ENCODE measurements at places on chromosomes 1 and 21. TPM values are rescaled to one million over a fixed set of nuclear protein-coding genes. Genes with fewer than 3 reads are reported as not detected.

Gene NR5A2
- 3.0 TPM for polyA plus RNA-seq

- no peak for DNase-seq
Measured at GRCh38 chr1:232435729-232436128, 194.2 kb downstream of the SIPA1L2 start.

DNA sequence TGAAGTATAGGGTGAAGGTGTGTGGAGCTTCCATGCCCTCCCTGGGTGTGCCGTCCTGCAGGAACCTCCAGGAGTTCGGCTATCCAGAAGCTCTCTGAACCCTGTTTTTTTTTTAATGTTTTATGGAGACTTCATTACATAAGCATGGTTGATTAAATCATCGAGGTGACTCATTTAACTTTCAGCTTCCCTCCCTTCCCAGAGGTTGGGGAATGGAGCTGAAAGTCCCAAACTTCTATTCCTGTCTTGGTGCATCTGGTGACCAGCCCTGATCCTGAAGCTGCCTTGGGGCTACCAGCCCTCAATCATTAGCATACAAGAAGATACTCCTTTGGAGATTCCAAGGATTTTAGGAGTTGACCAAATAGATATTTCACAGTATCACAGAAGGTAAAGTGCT is 9.5 kb downstream of the RRP15 start:
- DNase-seq: no peak

DNA sequence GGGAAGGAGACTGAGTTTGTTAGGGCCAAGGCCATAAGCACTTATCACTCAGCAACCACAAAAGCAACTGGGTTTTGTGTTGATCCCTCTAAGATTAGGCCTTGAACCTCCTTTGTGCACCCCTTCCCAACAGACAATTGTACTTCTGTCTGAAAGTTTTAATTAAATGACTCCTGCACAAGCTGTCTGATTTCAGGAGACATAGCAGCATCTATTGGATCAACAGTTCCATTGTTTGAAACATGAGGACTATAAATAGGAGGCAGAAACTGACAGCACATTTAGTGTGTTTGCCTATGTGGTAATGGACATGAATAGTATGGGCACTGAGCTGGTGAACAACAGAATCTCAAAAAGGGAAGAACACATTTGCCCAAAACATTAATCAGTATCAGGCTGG is 167.3 kb upstream of the KCNJ6 start:
- DNase-seq: no peak

DNA sequence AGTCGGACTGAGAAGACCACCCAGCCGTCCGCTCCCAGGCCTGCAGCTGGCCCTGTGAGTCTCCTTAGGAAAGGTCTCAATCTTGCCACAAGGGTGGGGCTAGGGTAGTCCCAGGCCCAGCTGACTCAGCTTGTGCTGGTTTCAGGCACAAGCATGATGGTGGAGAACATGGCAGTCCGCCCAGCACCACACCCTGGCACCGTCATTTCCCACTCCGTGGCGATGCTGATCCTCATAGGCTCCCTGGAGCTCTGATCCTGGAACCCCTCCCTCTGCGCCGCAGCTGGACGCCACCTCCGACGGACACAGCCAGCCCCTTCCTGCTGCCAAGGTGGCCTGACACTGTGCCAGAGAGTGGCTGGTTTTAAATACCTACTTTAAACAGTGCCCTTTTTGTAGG is 10.7 kb downstream of the TMEM81 start:
- no peak for DNase-seq

DNA sequence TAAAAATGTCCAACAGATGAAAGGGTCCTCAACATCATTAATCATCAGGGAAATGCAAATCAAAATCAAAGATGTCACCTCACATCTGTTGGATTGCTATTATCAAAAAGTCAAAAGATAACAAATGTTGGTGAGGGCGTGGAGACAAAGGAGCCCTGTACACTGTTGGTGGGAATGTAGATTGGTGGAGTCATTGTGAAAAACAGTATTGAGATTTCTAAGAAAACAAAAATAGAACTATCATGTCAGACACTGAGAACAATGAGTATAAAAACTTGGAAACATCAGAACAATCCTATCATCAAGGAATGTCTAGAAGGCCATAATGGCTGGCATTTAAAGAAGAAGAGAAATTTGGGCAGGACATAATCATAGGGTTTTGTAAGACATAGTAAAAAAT is 209.2 kb upstream of the PTGFR start:
- DNase-seq: no peak

DNA sequence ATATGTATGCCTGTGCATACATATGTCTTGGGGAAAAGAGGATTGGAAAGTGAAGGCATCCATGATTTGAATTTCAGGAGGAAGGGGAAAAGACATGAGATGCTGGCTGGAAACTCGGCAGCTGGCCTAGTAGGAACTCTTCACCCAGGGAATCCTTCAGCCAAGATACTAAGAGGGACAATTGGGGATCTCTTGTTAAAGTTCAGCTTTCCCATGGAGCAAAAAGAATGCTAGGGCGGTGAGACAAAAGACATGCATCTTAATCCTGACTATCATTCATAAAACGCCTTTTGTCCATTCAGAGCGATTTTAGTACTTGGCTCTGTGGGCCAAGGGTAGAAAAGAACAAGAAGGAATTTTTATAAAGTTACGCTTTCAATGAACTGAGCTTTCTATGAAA is 20.5 kb downstream of the PDPN start:
- DNase-seq: no peak

DNA sequence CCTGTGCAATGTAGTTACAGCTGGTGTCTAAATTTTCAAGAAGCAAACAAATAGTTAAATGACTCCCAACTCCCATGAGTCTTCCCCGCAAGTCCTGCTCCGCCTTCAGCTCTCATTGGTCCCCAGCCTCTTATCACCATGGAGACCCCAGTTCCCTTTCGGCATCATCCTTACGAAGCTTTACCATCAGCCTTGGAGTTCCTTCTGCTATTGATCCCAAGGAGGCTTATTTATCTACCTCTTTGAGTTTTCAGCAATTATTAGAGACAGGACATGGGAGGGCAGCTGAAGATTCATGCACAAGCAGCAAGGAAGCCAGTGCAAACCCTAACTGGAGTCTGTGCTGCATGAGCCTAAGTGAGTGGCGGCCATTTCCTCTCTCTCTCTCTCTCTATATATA is 12.3 kb downstream of the KCNA2 start:
- DNase-seq: no peak

- no peak for DNase-seq
Measured at GRCh38 chr1:32291145-32291707, 657 bp upstream of the HDAC1 start.

DNA sequence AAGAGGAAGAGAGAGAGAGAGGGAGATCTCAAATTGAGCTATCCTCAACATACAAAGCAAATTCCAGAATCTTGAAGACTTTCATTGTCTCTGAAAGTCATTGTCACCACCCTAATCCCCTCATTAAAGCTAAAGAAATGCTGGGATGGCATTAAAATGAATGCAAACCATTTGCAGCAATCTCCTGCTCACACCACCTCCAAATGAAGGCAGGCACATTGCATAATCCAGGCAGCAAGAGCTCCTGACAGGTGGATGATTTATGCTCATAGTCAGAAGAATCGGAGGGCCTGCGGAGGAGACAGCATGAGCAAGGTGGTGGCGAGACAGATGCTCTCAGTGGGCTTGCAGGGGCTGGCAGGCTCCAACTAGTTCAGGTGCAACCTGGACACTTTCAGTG is 90.2 kb downstream of the ESRRG start:
- DNase-seq: no peak
